Heart right ventricle (tissue), 16 donors: ENCODE measurements at places on chromosomes 16 and 17. TPM values are rescaled to one million over a fixed set of nuclear protein-coding genes. Genes with fewer than 3 reads are reported as not detected.

Gene CPHXL2
- not detected for polyA plus RNA-seq

Gene LITAFD
- not detected for polyA plus RNA-seq

Gene AATK
- polyA plus RNA-seq: 6.5 TPM

DNA sequence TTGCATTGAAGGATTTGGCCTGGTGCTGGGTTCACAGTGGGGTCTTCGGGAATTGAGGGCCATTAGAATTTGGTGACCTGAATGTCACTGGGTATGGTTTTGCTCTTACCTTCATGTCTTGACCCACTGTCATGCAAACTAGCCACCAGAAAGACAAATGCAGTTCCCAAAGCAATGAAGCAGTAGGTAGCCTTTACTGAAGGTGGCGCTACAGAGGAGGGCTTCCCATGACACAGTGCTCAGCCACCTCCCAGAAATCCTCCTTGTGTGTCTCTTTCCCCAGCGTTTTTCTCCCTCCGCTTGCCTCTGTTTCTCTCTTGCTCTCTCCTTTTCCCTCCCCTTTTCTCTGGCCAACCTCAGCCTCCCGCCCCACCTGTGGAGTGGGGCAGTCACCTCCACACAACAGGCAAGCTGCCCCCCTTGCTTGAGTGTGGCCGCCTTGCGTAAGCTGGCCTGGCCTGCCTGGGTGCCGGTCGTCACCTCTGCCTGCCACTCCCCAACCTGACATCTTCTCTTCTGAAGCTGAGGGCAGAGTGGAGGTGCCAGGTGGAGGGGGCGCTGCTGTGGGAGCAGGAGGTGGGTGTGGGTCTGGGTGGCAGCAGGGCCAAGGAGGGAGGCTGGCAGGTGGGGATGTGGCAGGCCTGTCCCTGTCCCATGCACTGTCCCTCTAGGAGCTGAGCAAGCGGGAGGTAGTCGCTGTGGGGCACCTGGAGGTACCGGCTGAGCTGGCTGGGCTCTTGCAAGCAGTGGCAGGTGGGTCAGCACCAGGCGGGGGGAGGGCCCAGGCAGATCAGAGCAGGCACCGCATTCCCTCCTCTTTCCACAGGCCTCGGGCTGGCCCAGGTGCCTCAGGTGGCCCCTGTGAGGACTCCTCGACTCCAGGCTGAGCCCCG is 34.7 kb downstream of the MYO15A start:
- DNase-seq: no peak

GRCh38 chr17:28335959-28336871 is 654 bp downstream of the TNFAIP1 start:
- no peak for DNase-seq

DNA sequence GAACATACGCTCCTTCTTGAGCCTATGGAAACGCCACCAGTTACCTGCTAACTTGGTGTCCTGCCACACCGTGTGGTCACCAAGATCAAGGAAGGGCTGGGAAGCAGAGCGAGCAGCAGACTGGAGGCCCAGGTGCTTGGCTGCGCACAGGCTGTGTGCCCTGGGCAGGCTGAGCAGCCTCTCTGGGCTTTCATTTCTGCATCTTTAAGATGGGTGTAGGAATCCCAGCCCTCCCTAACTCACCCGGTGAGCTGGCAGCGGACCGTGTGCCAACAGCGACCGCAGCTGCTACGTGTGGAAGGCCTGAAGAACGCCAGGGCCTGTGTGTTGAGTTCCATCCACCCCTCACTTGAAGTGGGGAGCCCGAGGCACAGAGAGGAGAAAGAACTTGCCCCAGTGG is 80.0 kb downstream of the IRF8 start:
- DNase-seq: no peak

DNA sequence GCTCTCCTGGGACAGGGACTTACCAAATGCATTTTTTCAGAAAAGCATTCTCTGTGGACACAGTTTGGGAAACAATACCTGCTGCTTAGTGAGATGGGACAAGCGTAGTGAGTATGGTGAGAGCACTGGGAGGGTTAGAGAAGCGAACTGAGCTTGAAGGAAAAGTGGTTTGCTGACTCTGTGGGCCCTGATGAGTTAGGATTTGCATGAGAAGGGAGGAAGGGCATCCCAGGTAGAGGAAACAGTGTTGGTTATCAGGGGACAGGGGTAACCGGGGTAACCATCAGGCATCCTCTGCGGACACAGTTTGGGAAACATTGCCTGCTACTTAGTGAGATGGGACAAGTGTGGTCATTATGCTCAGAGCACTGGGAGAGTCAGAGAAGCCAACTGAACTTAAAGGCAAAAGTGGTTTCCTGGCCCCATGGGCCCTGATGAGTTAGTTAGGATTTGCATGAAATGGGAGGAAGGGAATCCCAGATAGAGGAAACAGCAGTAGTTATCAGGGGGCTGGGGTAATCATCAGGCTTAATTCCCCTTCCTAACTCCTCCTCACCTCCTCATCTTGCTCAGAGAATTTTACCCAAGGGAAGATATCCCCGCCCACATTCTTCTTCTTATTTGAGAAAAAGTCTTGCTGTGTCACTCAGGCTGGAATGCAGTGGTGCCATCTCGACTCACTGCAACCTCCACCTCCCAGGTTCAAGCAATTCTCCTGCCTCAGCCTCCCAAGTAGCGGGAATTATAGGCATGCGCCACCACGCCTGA is 319.3 kb downstream of the RBFOX1 start:
- DNase-seq: no peak

GRCh38 chr17:17911001-17911613 is 61.1 kb downstream of the TOM1L2 start:
- DNase-seq: no peak

DNA sequence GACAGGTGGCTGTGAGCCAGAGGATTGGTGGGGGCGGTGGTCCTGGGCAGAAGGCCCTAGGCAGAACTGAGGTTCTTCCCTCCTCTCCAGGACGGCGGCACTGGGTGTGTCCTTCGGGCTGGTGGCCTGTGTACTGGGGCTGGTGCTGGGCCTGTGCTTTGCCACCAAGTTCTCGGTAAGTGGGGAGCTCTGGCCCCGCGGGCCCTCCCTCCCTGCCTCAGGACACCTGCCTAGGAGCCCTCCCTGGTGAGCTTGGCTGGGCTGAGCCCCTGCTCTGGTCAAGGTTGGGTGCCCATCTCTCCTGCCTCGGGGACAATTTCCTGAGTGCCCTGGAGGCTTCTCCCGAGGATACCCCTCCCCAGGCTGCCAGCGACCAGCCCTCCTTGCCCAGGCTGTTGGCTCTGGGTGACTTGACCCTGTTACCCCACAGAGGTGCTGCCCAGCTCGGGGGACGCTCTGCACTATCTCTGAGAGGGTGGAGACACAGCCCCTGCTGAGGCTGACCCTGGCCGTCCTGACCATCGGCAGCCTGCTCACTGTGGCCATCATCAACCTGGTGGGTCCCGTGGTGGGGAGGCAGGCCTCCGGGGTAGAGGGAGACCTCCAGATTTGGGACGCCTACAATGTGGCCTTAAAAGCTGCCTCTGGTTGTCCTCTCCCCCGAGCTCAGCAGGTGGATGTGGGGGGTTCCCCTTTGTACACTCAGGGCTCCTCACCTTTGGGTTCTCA is 42.0 kb downstream of the ADCY7 start:
- no peak for DNase-seq

- peak; percentile 81 for DNase-seq
Observed at GRCh38 chr16:11328172-11329070, 16.8 kb upstream of the RMI2 start.

- DNase-seq: peak; percentile 8
Observed at GRCh38 chr16:32116080-32116479, 137.0 kb upstream of the TP53TG3D start.

- DNase-seq: no peak
Observed at GRCh38 chr17:41772218-41772585, 14.3 kb downstream of the JUP start.
